ENCODE measurements at places on chromosomes 6 and 20.

- DNase-seq, result no peak
These were observed 295.2 kb downstream of the QKI start for GRCh38 chr6:163709693-163710092.

DNA sequence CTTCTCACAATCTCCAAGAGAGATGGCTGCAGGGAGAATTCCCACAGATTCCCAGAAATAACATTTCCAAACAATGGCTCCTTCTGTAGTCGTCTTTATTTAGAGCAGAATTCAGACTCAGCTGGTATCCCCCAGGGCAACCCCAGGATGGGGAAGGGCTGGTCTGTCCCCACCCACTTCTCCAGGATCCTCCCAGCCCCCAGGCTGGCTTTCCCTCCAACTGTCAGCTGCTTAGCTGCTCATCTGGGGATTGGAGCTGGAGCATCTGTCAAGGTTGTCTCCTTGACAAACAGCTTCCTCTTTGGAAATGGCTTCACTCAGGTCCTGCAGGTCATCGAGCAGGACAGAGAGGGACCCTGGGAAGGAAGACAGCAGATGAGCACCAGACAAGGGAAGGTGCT is 3.5 kb upstream of the PSORS1C2 start:
- DNase-seq, result no peak

- DNase-seq, result no peak
These were observed 259.4 kb upstream of the MAN1A1 start for GRCh38 chr6:119608994-119609393.

DNA sequence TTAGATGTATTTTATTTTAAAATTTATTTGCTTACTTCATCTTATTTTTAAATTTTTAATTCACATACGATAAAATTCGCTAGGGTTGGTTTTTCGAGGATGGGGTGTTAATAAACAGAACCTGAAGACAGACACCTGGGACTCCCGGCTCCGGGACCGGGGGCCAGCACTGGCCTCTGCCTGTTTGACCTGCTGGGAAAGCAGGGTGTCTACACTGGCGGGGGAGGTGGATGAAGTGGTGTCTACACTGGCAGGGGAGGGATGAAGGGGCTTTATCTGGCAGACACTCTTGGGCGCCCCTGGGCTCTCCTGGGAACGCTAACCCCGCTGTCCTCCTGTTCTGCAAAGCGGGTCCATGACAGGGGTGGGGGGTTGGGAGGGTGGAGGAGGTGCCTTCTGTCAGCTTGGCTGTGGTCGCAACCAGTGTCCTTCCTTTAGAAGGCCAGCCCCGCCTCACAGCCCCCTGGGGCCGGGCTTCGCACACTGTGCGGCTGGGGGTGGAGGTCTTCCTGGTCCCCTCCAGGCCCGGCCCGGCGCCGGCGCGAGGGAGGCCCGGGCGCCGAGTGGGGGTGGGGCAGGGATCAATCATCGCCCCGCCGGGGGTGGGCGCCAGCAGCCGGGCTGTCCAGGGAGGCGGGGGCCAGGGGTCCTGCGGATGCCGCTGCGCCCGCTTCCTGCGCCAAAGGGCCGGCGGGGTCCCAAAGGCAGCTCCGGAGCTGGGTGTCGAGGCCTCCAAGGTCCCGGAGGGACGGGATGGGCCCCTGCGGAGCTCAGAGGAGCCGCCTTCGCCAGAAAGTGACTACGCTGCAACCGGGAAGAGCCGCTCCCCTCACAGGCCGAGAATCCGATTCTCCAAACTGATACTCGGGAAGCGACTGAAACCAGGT is 1.8 kb downstream of the GATA5 start:
- DNase-seq, result no peak

DNA sequence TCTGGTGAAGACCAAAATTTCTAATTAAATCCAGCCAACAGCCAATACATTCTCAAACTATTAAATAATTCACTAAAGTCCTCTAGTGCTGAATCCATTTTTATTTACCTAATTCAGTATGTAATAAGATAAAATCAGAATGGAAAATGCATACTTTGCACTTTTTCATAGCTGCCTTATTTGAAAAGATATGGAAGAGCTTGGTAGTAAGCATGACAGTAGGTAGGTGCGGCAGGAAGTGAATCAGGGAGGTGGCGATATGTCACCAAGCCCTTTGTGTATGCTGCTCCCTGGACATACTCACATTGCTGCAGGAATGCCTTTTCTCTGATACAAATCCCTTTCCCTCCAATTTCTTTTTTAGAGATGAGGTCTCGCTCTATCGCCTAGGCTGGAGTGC is 10.2 kb upstream of the TGM3 start:
- no peak for DNase-seq

DNA sequence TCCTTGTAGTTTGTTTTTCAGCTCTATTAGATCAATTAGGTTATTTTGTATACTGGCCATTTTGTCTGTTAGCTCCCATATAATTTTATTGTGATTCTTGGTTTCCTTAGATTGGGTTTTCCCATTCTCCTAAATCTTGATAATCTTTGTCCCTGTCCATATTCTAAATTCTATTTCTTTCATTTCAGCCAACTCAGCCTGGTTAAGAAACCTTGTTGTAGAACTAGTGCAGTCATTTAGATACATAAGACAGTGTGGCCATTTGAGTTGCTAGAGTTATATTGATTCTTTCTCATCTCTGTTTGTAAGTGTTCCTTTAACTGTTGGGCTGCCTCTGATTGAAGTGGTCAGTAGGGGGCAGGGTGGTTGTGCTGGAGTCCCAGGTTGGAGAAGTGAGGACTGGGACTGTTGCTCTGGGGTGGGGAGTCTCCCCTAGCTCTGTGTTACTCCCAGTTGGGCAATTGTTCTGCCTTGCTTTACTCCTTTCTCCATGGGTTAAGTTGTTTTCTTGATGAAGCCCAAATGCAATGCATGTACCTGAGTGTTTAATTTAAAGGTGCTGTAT is 98.8 kb upstream of the NRN1 start:
- DNase-seq, result no peak
